ENCODE measurements at places on chromosomes 3 and 15.

GRCh38 chr3:38000242-38000916 lies 9.8 kb downstream of the VILL start:
- no peak for DNase-seq

DNA sequence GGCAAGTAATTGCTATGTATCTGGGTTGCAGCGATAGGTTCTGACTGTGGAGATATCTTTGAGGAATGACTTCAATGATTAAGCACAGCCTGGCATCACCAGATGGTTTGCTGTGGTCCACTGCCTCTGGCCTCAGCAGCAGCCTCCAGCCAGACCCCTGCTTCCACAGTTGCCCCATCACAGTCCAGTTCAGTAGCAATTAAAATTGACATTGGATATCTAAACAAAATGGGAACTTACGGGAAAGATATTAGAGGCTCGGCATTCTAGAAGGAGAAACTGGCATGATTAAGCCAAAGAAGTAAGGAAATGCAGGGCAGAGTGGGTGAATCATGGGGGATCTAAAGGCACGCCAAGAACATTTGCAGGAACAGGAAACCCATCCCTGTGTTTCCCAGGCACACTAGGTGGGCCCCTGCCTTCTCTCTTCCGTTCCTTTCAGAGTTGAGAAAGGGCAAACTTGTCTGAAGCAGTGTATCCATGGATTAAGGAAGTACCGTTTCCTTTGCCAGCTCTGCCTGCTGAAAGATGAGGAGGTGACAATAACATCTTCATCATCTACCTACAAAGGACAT lies 36.3 kb upstream of the SH3BP5 start:
- DNase-seq: no peak

- no peak for DNase-seq
These were observed 176.1 kb upstream of the RGMA start for GRCh38 chr15:93265111-93265556.

DNA sequence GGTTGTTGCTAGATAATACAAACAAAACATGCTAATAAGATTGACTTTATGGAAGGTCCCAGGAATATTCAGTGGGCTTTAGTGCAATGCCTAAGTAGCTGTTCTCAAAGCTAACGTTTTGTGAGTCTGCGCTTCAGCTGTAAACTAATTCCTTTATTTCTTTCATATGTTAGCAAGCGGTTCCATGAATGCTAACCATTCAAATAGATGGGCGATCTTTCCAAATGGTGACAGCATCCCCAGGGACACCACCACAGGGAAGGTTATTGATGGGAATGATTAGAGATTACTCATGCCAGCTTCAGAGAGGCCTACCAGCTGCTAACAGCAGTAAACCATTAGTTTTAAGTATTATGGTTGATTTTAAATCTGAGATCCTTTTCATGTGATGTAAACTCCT lies 405.7 kb upstream of the MCTP2 start:
- DNase-seq: no peak

DNA sequence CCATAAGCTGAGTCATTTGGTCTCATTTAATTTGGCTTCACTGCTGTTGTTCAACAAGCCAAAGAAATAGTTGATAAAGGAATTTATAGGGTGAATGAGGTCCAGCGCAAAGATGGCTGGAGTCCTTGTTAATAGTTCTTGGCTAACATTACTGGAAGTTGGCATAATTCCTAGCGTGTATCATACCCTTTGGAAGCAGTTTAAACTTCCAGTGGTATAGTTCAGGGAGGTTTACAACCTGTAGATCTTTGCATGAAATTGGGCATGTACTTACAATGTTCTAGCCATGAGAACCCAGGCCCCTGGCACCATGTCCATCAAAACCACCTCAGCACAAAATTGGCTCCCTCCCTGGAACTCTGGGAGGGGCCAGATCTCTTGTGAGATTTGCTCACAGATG lies 380.8 kb downstream of the LRTM1 start:
- DNase-seq: no peak

DNA sequence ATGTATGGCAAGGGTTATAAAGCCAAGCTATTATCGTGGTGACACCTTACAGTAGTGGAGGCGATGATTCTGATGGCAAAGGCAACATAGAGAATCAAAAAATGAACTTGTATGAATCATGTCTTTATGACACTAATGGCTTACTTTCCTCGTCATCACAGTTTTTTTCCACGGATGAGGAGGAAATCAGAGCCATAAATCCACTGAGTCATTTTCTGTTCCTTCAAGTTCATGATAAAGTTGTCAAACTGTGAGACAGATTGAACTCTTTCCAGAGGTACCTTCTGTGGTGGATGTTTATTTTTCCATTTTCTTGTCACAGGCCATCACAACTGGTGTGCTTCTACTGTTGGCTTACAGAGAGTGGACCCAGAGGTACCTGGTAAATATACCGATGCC lies 8.5 kb downstream of the TMEM212 start:
- DNase-seq: no peak

DNA sequence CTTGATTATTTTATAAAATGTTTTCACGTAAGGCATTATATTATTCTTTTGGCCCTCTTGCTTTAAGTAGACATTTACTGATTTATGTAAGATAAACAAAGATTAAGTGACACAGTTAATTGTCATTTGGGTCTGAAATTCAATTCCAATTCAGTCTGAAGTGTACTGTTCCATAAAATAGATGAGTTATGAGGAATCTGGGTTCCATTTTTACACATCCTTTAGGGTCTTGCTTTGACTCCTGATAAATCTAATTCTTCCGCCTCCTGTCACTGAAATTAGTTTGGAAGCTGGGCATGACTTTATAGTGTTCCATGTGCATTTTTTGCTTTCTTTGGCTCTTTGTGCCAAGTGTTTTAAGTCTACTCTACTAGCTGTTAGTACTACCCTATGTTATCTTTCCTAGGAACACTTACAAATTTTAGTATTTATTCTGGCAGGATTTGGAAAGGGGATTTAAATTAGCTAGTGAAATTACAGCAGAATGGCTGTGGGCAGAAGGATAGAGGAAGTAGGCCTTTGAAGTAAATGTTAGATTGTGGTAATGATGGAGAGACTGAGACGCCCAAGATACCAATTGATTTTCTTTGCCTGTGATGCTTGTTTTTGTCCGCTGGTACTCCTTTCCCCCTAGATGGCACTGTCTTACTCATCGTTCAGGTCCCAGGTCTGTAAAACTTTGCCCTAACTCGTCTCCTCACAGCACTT lies 14.3 kb downstream of the ARL8B start:
- peak; percentile 35 for DNase-seq

GRCh38 chr15:68500363-68501258 lies 68.6 kb upstream of the ITGA11 start:
- no peak for DNase-seq
